ENCODE measurements at places on chromosomes 2 and 18.

DNA sequence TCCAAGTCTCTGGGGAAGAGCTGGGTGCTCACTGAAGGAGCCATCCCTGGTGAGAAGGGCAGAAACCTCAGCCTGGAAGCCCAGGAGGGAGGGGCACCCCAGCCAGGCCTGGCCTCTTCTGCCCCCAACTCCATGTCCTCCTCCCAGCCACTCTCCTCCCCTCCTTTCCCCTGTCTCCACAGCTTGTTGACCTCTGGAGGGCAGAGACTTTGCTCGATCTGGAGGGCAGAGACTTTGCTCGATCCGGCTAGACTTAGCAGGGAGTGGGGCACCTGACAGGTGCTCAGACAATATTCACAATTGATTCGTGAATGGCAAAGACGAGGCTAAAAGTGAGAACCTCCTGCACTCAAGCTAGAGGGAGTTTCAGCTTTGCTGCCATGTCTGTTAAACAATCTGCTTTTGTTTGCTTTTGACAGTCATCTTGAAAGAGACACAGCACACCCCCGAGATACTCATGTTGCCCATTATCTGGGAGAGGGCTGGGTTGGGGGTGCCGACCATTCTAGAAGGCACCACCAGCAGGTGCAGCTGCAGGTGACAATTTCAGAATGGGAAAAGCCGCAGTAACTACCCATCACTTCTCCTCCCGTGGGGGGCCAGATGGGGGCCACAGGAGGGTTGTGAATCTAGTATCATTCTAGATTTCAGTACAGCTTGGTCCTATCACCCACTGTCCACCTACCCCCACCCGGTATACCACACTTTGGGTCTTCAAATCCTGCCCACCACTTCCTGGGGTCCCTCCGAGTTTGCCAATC lies 54.8 kb downstream of the DNMT3A start:
- no peak for DNase-seq

GRCh38 chr2:176368349-176368748 lies 99.1 kb downstream of the MTX2 start:
- DNase-seq: no peak

GRCh38 chr18:7846335-7846734 lies 279.2 kb downstream of the PTPRM start:
- no peak for DNase-seq

DNA sequence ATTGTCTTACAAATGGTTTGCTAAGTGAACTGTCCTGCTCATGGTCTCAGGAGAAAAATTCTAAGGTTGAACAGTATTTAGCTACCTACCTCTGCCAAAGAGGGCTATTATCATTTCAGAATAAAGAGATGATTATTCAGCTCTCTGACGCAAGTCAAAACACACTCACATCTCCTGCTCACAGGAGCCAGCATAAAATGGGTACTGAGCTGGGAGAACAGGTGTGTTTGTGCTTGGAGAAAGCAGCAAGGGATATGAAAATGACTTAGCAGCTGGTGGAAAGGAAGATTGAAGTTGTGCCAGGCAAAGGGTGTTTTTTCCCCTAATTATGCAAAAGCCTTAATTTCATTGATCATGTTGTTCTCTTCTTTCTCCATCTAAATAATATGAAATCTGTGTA lies 47.3 kb upstream of the TANK start:
- DNase-seq: no peak

DNA sequence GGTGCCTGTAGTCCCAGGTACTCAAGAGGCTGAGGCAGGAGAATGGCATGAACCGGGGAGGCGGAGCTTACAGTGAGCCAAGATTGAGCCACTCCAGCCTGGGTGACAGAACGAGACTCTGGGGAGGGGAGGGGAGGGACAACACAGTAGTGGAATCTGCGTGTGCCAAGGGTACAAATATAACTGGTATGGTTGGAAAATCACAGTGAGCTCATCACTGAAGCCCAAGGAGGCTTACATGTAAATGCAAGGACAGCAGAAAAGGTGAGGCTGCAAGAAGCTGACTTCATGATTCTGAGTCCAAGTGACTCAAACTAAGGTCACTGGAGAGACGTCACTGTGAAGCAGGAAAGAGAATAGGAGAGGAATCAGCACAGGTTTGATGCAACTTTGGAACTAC lies 9.2 kb downstream of the SEPTIN10 start:
- peak; percentile 98 for DNase-seq

GRCh38 chr2:207482630-207483029 lies 47.1 kb upstream of the CREB1 start:
- no peak for DNase-seq

- peak; percentile 72 for DNase-seq
Measured at GRCh38 chr18:77102259-77103040, 30.1 kb downstream of the MBP start.

DNA sequence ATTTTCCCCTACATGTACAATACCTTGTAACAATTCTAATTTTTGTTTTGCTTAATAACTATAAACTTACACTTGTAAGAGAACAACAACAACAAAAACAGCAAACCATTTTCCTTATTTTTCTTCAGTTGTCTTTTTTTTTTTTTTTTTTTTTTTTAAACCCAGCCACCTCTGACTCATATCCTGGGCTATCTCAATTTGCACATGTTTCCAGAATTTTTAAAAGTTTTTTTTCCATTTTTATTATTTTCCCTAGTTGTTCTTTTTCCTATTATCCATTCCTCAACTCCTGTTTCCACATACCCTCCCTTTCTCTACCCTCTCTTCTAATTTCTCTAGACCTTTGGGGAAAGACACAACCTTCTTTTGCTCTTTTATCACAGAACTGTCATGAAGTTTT lies 112.5 kb downstream of the EFEMP1 start:
- DNase-seq: no peak

GRCh38 chr2:19120181-19120580 lies 238.2 kb downstream of the OSR1 start:
- DNase-seq: no peak

- DNase-seq: no peak
Measured at GRCh38 chr2:211390536-211391188, 834.3 kb downstream of the CPS1 start.

All from kidney tubule cell (primary cell).